ENCODE measurements at places on chromosomes 16 and 17.

GRCh38 chr17:45791935-45792334, 7.8 kb downstream of the CRHR1 start:
- DNase-seq = no peak

DNA sequence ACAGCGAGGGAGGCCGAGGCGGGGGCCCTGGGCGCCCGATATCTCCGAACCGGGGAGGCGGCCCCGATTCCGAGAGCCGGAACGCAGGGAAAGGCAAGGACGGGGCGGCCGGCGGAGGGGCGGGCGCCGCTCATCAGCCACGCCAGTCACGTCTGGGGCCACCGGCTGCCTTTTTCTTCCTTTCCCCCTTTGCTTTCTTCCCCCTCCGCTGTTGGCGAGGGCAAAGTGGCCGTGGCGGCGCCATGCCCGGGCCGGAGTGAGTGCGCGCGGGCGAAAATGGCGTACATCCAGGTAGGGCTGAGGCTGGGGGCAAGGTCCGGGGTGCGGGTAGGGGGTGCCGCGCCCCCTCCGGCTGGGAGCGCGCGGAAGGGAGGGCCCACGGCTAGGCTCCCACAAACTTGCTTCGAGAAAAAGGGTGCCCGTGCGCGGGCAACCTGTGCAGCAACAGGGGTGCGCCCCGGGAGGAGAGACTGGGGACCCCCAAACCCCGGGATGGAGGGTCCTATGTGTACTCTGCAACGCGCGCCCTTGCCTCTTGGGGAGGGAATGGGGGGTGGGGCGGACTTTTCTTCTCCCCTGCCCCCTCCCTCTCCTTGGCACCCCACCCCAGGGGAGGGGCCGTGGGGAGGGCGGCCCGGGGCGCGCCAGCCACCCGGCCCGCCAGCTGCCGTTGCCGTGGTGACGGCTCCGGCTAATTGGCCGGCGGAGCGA, 486 bp downstream of the SYT17 start:
- DNase-seq = no peak

- no peak for DNase-seq
These were observed 3.1 kb upstream of the CIAO3 start for GRCh38 chr16:743794-744500.

- no peak for DNase-seq
These were observed 51.4 kb upstream of the ENDOV start for GRCh38 chr17:80363518-80364090.

DNA sequence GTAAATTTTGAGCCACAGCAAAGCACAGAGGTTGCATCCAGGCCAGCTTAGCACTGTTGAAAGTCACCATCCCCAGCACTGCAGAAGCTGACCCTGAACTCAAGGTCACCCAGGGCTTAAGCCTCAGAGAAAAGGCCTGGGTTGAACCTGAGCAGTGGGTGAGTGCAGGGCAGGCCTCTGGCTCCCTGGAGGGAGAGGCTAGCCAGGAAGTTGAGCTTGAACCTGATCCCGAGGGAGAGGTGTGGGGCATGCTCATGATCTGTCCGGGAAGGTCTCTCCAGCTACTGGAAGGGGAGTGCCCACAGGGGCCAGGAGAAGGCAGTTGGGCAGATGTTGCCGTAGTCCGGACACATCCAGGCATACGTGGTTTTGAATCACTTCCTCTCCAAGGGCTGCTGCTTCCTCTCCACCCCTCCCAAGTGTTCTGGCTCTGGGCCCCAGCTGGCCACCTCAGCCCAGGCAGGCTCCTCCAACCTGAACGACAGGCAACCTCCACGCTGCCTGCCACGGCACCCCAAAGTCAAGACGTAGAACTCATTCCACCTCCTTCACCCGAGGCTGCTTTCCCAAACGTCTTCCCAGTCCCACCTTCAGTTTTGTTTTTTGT, 18.4 kb downstream of the CARHSP1 start:
- DNase-seq = no peak

DNA sequence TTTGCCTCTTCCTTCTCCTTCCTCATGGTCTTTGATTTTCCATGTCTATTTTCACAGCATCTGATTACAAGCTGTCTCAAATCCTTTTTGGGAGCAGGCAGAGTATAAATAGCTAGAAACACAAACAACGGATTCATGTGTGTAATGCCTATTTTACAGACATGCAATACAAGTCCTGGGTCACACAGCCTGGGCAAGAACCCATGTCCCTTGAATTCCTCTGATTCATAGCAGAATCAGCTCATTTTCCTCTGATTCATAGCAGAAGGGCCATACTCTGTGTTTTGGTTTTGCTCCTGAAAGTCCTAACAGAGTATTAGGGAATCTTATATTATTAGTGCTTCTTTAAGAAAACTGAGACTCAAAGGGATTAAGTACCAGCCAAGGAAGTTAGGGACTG, 71.3 kb downstream of the IRX5 start:
- no peak for DNase-seq

- DNase-seq = no peak
These were observed 5.1 kb downstream of the SNN start for GRCh38 chr16:11673091-11674000.

- DNase-seq = no peak
These were observed 12.6 kb upstream of the ASGR1 start for GRCh38 chr17:7191571-7192270.

All from HS-27A (cell line).